ENCODE measurements at places on chromosomes 5 and 9. TPM values are rescaled to one million over a fixed set of nuclear protein-coding genes. Genes with fewer than 3 reads are reported as not detected.

NOL6 gene
- 19.4 TPM for total RNA-seq

MSMP gene
- not detected for total RNA-seq

ZNF883 gene
- 1.1 TPM for total RNA-seq

TMC1 gene
- total RNA-seq, result not detected

OTP gene
- total RNA-seq, result not detected

QSOX2 gene
- 23.9 TPM for total RNA-seq

IL17B gene
- total RNA-seq, result not detected

LHX6 gene
- total RNA-seq, result 12.4 TPM

TMEM252 gene
- total RNA-seq, result 47.3 TPM

CAVIN4 gene
- not detected for total RNA-seq

SLC22A4 gene
- 56.6 TPM for total RNA-seq

CFAP77 gene
- total RNA-seq, result not detected

SHISAL2B gene
- not detected for total RNA-seq

ADAMTS13 gene
- total RNA-seq, result 4.8 TPM

INPP5E gene
- total RNA-seq, result 19.8 TPM

SCGB3A2 gene
- not detected for total RNA-seq

RXRA gene
- 83.6 TPM for total RNA-seq

ASB6 gene
- 26.8 TPM for total RNA-seq

FAM78A gene
- 3.3 TPM for total RNA-seq

COL23A1 gene
- total RNA-seq, result 1.2 TPM

FBXO4 gene
- total RNA-seq, result 7.6 TPM

SYK gene
- 48.7 TPM for total RNA-seq

RASEF gene
- total RNA-seq, result 31.9 TPM

DMGDH gene
- 0.94 TPM for total RNA-seq

TMEM215 gene
- not detected for total RNA-seq

CIZ1 gene
- 103 TPM for total RNA-seq

CARD6 gene
- total RNA-seq, result 5.4 TPM

SPACA9 gene
- 1.2 TPM for total RNA-seq

JAKMIP2 gene
- total RNA-seq, result 2.1 TPM

ACTBL2 gene
- not detected for total RNA-seq

MRNIP gene
- 21.5 TPM for total RNA-seq

TEK gene
- 3.0 TPM for total RNA-seq

BARHL1 gene
- not detected for total RNA-seq

TAF11L12 gene
- not detected for total RNA-seq

IL5 gene
- not detected for total RNA-seq

ZDHHC11 gene
- 82.5 TPM for total RNA-seq

LECT2 gene
- not detected for total RNA-seq

WNK2 gene
- total RNA-seq, result 207 TPM

SPATA31A3 gene
- total RNA-seq, result not detected

SLC25A51 gene
- 53.2 TPM for total RNA-seq
